Natural killer cell treated with Interleukin-12 subunit alpha and Interleukin-12 subunit beta and Interleukin-15 and Interleukin-18, amount 100 ng/mL, for 72 hours (primary cell): ENCODE measurements at places on chromosomes 4 and X. TPM values are rescaled to one million over a fixed set of nuclear protein-coding genes. Genes with fewer than 3 reads are reported as not detected.
A peak's percentile ranks its signal among the peaks of the same experiment; 100 is the strongest.

DNA sequence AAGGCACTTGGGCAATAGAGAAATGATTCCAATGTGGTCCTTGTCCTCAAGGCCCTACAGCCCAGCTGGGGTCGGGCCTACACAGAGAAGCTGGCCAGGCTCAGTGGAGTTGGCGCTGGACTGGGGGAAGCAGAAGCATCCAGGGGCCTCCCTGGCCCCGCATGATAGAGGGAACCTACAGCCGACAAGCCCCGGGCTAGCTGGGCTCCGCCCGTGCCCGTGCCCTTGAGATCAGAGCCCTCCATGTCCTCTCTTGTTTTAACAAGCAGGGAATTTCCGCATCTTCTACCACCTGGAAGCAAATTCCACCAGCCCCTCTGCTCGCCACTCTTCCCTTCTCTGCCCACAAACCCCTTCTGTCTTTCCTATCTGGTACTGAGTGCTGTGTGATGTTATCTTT, 31.6 kb downstream of the CYTL1 start:
- H3K36me3 ChIP-seq, result no peaks in the 10 kb centered on the region
- no peak overlapping the region for H3K4me3 ChIP-seq
- peaks cover 13% of the 10 kb centered on the region for H3K4me1 ChIP-seq
- H3K27me3 ChIP-seq, result no peaks in the 10 kb centered on the region

The NPNT gene
- not detected for total RNA-seq

GRCh38 chr4:132502096-132502552, 647.0 kb upstream of the PCDH10 start:
- no peaks in the 10 kb centered on the region for H3K4me1 ChIP-seq
- no peaks in the 10 kb centered on the region for H3K36me3 ChIP-seq
- H3K27me3 ChIP-seq, result no peaks in the 10 kb centered on the region
- H3K4me3 ChIP-seq, result no peak overlapping the region
- no peak overlapping the region for H3K27ac ChIP-seq

The SPIN2A gene
- total RNA-seq, result 0.64 TPM

The GPRASP1 gene
- total RNA-seq, result 1.9 TPM

The OTUD6A gene
- not detected for total RNA-seq

DNA sequence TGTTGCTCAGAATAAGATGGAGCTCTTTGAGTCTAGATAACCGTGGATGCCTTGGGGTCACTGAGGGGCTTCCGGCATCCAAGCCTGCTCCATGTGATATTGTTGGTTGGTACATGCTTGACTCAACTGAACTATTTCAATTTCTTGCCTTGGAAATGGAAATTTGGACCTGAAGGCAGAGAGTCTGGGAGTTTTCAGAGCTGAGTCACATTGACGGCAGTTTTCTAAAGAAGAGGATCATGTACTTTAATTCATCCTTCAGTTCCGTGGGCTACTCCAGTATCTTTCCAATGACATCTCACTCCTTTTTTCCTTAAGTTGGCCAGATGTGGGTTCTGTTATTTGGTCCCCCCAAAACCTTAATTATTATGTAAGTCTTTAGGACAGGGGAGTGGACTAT, 100.5 kb downstream of the MFAP3L start:
- no peaks in the 10 kb centered on the region for H3K4me1 ChIP-seq
- H3K27ac ChIP-seq, result no peak overlapping the region
- H3K36me3 ChIP-seq, result no peaks in the 10 kb centered on the region
- no peak for DNase-seq

DNA sequence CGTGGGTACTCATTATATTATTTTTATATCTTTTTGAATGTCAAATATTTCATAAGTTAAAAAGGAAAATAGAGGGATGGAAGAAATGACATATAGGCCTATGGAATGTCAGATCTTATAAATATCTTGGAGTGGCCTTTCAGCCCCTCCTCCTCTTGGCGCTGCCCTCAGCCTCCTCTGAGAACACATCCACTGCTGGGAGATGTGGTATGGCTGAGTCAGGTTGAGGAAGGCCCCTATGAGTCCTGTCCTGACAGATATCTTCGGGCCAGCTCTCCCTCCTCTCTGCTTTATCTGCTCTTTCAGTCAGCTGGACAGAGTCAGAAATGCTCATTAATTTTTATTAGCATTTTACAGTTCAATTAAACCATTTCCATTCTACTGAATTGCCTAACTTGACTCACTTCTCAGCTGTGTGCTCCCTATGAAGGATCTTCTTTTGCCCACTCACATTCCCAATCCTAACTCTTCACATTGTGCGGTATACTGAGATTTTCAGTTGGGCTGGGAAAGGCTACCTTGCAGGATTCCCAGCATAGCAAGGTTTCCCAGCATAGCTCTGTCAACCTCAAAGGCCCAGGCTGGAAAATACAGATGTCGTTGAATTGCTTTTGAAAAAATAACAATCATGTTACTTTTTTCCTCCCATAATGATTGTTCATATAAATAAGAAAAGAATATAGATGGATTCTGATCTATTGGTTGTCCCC, 128.0 kb downstream of the ARHGEF9 start:
- no peaks in the 10 kb centered on the region for H3K4me1 ChIP-seq
- H3K36me3 ChIP-seq, result peaks cover 20% of the 10 kb centered on the region
- no peak overlapping the region for H3K4me3 ChIP-seq
- H3K27ac ChIP-seq, result no peak overlapping the region

DNA sequence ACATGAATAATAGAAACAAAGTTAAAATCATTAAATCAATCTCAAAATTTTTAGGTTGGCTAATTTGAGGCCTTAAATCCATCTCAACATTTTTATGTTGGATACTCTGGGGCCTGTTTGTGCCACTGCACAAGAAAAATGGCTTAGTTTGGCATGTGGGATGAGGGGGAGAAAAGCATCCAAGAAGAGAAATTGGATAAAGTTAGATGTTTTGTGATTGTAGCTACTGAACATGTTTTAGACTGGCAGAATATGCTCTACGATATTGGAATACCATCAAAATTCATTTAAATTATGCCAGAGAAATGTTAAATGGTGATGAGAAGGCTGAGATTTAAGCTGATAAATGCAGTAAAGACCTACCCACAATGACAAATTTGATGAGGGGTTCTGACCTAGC, 376.9 kb downstream of the CXXC4 start:
- DNase-seq, result no peak
- no peak overlapping the region for H3K4me3 ChIP-seq
- H3K36me3 ChIP-seq, result peaks cover 5% of the 10 kb centered on the region
- H3K4me1 ChIP-seq, result no peaks in the 10 kb centered on the region
- no peaks in the 10 kb centered on the region for H3K27me3 ChIP-seq

DNA sequence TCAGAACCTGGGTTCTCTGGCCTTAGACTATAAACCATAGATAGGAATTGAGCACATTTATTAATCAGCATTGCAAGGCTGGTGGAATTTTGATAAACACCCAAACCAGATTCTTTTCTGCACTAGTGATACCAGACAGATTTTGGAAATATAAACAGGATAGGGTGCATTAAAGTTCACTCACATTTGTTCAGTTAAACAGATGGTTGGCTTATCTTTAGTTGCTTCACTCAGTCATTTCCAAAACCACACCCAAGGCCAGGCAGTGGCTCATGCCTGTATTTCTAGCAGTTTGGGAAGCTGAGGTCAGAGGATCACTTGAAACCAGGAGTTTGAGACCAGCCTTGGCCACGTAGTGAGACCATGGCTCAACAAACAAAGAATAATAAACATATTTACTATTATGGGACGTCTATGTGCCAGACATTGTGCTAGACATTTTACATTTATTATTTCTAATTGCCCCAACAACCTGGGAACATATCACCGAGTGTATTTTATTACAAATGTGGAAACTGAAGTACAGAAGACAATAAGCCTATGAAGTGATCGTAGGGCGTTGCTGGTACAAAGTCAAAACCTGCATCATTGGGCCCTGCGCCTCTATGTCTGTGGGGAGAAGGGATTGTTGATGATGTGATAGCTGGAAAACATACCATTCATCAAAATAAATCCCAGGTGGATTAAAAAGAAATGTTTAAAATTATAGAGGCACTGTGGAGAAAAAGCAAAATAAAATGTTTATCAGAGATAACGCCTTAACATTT, 15.0 kb downstream of the ADD1 start:
- H3K27me3 ChIP-seq, result no peaks in the 10 kb centered on the region
- H3K4me3 ChIP-seq, result no peak overlapping the region
- H3K4me1 ChIP-seq, result peaks cover 79% of the 10 kb centered on the region
- peaks cover 15% of the 10 kb centered on the region for H3K36me3 ChIP-seq
- peak overlapping the region; percentile 85 for H3K27ac ChIP-seq

The ENPEP gene
- total RNA-seq, result 0.05 TPM

GRCh38 chr4:112731715-112732114, 94.8 kb downstream of the LARP7 start:
- no peak overlapping the region for H3K4me3 ChIP-seq
- H3K4me1 ChIP-seq, result peaks cover 10% of the 10 kb centered on the region
- no peak overlapping the region for H3K27ac ChIP-seq
- no peak for DNase-seq

DNA sequence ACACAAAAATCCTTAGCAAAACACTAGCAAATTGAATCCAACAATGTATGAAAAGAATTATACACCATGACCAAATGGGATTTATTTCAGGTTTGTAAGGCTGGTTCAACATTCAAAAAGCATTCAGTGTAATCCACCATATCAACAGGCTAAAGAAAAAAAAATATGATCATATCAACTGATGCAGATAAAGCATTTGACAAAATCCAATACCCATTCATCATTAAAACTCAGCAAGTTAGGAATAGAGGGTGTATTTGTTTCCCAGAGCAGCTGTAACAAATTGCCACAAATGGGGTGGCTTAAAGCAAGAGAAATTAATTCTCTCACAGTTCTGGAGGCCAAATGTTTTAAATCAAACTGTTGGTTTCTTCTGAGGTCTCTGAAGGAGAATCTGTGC, 10.7 kb downstream of the VSIG1 start:
- no peak overlapping the region for H3K27ac ChIP-seq
- H3K4me1 ChIP-seq, result no peaks in the 10 kb centered on the region
- H3K4me3 ChIP-seq, result no peak overlapping the region
- H3K27me3 ChIP-seq, result peaks cover 23% of the 10 kb centered on the region
- no peaks in the 10 kb centered on the region for H3K36me3 ChIP-seq

- no peaks in the 10 kb centered on the region for H3K27me3 ChIP-seq
- H3K4me1 ChIP-seq, result peaks cover 12% of the 10 kb centered on the region
- H3K4me3 ChIP-seq, result no peak overlapping the region
- H3K27ac ChIP-seq, result no peak overlapping the region
These were observed 154.6 kb upstream of the RPS6KA3 start for GRCh38 chrX:20421275-20421674.

DNA sequence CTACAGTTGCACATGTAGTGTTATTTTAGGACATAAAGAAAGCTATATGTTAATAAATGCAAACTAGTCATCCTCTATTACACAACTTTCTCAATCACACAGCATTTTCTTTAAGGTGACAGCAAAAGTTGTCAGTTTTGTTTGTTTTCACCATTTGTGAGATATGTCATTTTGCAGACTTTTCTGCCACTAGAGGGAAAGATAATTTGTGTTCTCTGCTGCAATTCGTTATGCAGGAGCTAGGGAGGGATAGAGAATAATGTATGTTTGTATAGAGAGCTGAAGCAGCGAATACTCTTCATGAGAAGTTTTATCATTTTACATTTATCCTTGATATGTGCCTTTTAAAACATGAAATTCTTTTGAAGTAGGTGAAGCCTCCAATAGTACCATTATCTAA, 670.6 kb upstream of the ATOH1 start:
- no peak overlapping the region for H3K27ac ChIP-seq
- peaks cover 6% of the 10 kb centered on the region for H3K36me3 ChIP-seq
- no peak for DNase-seq

DNA sequence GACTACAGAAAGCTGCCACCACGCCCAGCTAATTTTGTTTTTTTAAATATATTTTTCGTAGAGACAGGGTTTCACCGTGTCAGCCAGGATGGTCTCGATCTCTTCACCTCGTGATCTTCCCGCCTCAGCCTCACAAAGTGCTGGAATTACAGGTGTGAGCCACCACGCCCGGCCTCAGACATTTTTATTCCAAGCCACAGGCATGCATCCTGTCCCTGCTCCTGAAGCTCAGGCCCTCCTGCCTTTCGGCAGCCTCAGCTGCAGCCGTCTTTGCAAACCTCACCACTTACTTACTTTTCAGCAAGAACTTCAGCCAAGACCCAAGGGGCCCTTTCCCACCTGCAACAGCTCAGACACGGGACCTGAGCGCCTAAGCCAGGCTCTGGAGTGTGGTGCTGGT, 26.0 kb downstream of the FAM53A start:
- H3K4me3 ChIP-seq, result no peak overlapping the region
- no peaks in the 10 kb centered on the region for H3K4me1 ChIP-seq
- DNase-seq, result no peak
- H3K27me3 ChIP-seq, result no peaks in the 10 kb centered on the region
- no peaks in the 10 kb centered on the region for H3K36me3 ChIP-seq
- no peak overlapping the region for H3K27ac ChIP-seq

The SLC25A14 gene
- total RNA-seq, result 12.1 TPM

DNA sequence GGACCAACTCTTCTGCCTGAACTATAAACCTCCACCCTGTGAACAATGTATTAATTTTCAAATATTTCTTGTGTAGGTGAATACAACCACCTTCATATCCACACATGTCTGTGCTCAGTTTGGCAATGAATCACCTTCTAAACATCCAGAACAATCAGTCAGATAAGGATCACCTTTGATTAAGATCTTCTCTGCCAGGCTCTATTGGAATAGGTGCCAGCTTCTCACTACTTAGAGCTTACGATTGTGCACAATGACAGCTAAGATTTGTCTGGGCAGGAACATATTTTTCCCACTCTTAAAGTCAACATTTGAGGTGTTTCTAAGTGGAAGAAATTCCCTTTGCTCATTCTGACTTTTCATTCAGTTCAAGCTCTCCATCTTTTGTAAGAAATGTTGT, 237.2 kb downstream of the IL1RAPL2 start:
- H3K27me3 ChIP-seq, result no peaks in the 10 kb centered on the region
- H3K4me3 ChIP-seq, result no peak overlapping the region
- no peaks in the 10 kb centered on the region for H3K4me1 ChIP-seq
- H3K27ac ChIP-seq, result no peak overlapping the region
- no peaks in the 10 kb centered on the region for H3K36me3 ChIP-seq
- no peak for DNase-seq

The LGI2 gene
- total RNA-seq, result not detected
